Stimulated activated CD8-positive, alpha-beta memory T cell treated with anti-CD3 and anti-CD28 coated beads, Interleukin-7, amount 100 ng/mL, for 48 hours (primary cell): ENCODE measurements at places on chromosomes 1 and 21.

DNA sequence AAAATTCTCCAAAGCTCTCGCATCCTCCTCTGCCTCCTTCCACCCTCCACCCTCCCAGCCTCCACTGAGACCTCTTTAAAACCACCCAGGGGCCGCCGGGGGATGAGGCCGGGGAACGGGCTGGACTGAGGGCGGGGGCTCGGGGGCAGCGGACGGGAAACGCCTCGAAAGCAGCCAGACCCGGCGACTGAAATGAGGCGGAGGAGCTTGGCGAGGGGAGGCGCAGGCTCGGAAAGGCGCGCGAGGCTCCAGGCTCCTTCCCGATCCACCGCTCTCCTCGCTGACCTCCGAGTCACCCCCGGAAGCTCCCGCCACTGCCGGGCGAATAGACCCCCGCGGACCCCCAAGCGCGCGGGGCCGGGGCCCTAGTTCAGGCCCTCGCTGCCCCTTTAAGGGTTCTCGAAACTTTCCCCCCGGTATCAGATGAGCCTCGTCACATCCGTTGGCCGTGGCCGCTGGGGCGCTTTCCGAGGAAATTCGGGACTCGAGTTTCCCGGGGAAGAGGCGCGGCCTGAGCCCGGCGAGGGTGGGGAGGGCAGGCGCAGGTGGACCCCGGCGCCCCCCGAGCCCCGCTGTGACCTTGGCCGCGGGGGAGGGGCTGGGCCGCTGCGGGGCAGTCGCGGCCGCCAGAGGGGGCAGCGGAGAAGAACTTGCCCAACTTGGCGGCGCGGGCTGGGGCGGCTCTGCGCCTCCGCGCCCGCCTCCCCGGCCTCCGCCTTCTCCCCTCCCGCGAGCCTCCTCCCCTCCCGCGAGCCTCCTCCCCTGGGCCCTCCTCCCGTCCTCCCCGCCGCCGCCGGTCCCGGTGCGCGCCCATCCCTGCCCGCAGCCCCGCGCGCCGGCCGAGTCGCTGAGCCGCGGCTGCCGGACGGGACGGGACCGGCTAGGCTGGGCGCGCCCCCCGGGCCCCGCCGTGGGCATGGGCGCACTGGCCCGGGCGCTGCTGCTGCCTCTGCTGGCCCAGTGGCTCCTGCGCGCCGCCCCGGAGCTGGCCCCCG lies at the start of gene BACE2:
TSS of gene BACE2 (plus strand) at position 813 of the 995 bp plus-strand sequence. CDS start at position 917, 104 bp downstream.
- DNase-seq = no peak

DNA sequence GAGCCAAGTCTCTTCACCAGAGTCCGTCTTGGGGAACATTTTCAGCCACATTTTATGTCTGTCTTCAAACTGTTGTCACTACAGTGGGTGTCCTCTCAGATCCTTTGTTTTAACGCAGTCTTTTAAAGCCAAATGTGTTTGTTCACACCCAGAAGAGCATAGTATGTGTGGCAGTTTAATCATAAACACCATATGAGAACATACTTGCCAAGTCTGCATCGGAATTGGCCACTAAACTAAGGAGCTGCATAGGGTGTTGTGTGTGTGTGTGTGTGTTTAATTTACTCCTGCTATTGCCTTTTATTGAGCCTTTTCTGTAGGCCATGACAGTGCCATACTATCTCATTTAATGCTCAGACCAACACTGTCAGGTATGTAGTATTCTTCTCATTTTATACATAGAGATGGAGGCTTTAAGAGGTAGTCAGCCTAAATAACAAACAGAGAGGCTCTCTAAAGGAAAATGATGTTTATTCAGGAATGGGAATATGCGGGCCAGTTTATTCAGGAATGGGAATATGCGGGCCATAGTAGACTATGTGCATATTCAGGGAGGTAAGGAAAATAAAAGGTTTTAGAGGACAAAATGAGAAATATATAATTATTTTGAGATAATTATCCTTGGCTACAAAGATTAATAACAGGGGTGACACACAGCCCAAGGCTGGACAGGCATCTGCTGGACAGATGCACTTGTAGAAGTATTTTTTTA lies 67.9 kb upstream of the L1TD1 start:
- no peak for DNase-seq

- no peak for DNase-seq
Measured at GRCh38 chr1:117565745-117566455, 39.9 kb upstream of the TENT5C start.

- no peak for DNase-seq
Measured at GRCh38 chr1:182888736-182889531, 49.8 kb downstream of the DHX9 start.

- no peak for DNase-seq
Measured at GRCh38 chr1:22114083-22115012, 28.5 kb downstream of the WNT4 start.

DNA sequence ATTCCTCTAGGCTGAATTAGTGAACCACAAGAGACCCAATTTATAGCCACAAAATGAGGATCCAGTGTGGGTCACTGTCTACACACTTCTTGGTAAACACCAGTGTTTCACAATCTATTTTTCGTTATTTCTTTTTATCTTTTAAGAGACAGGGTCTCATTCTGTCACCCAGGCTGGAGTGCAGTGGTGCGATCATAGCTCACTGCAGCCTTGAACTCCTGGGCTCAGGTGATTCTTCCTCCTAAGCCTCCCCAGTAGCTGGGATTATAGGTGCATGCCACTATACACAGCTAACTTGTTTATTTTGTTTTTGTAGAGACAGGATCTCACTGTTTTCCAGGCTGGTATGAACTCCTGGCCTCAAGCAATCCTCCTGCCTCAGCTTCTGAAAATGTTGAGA lies 29.3 kb upstream of the SLC45A3 start:
- no peak for DNase-seq

GRCh38 chr1:184395370-184395769 lies 8.5 kb downstream of the C1orf21 start:
- DNase-seq = no peak
